ENCODE measurements at places on chromosomes 12 and 14.

DNA sequence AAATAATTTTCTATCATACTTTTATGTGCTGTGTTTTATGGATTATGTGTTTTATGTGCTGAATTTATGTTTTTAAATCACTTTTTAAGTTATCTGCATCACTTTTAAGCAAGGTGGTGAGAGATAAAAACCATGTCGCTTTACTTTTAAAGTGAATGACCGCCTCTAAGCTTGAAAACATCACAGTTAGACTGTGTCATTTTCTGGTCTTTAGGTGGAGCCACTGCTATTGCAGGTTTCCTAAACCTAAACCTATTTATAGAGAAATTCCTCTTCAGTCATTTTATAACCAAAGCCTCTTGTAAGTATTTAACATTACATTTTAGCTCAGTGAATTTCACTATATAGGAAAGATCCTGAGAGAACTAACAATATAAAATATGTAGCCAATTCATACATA is 21.0 kb upstream of the MDM2 start:
- no peak for DNase-seq

GRCh38 chr14:100640471-100641273 is 53.5 kb upstream of the BEGAIN start:
- no peak for DNase-seq

DNA sequence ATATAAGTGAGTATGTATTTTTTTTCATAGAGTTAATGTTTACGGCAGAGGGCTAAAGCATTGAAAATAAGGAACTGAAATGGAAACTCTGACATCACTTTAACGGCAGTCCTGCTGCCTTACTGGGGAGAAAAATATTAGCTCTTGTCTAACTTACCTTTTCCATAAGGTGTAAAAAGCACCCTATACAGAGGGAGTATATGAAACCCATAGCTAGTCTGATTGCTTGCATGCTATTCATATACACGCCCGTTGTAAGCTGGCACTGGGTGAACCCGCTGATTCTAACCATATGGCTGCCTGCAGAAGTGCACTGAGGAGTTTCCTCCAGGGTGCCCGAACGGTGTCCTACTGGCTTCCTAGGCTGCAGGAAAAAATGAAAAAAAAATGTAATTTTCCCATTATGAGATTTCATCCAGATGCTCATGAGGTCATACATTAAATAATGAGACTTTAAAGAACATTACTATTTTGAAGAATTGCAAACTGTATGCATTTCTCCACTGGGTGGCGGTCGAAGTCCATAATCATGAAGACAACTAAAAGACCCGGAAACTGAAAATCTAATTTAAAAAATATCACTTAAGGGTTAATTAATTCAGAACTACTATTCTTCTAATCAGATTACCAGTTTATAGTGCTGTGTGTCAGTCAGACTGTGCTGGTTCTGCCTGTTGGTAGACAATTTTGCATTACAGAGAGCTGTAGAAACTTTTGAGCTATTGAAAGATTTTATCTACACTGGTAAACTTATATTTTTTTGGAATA is 144.7 kb downstream of the ALX1 start:
- DNase-seq: peak; percentile 42

- DNase-seq: no peak
These were observed 44.8 kb downstream of the PZP start for GRCh38 chr12:9163392-9163791.

GRCh38 chr12:62436164-62436503 is 30.5 kb upstream of the MON2 start:
- DNase-seq: no peak

- no peak for DNase-seq
These were observed 1048.5 kb downstream of the GALC start for GRCh38 chr14:86944434-86944833.

- DNase-seq: no peak
These were observed 27.1 kb downstream of the ATP6V1D start for GRCh38 chr14:67332468-67332867.

GRCh38 chr12:7497661-7498060 is 5.9 kb downstream of the CD163 start:
- no peak for DNase-seq

DNA sequence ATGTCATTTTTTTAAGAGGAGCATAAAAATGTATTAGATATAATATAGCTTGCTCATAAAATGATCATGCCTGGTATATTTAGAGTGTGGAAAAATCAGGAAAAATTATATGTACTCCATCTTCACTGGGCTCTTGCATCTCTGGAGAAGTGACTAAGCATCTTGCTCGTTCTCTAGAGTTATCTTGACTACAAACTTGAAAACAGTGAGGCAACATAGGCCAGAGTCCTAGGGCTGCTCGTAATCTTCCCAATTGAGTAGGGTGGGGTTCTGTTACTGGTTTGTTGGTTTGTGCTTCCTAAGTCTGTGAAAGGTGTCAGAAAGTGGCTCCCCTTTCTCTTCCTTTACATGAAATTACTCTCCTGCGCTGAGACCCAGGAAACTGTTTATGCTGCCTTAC is 46.2 kb downstream of the AACS start:
- peak; percentile 33 for DNase-seq

DNA sequence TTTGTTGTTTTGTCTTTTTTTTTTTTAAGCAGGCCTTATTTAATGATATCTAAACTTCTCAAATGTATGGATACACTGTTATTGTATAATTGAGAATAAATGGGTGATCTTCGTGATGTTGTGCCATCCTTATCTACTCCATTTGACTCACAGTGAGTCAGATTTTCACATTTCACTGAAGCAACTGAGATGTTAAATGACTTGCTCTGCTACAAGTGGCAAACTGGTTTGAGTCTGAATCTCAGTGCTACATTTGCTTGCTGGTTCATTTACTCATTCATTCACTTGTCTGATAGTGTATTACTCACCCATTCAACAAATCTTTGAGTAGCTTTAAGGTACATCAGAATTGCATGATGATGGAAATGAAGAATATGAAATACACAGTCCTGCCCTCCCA is 2.6 kb downstream of the KIAA0586 start:
- DNase-seq: no peak

Measured in fibroblast of the conjunctiva (primary cell).